ENCODE measurements at places on chromosomes 3 and 15.

GRCh38 chr3:107221856-107222255 lies 155.4 kb upstream of the CCDC54 start:
- DNase-seq, result no peak

- DNase-seq, result no peak
Measured at GRCh38 chr3:14016900-14017475, 107.7 kb downstream of the CHCHD4 start.

- DNase-seq, result no peak
Measured at GRCh38 chr3:16687221-16687620, 82.0 kb upstream of the DAZL start.

- no peak for DNase-seq
Measured at GRCh38 chr3:37762698-37763097, 99.0 kb upstream of the CTDSPL start.

GRCh38 chr15:55775316-55775715 lies 32.4 kb upstream of the PRTG start:
- DNase-seq, result peak; percentile 20

GRCh38 chr3:61894988-61895935 lies 333.9 kb downstream of the PTPRG start:
- DNase-seq, result peak; percentile 43

- no peak for DNase-seq
Measured at GRCh38 chr15:100341239-100341749, 481 bp downstream of the ADAMTS17 start.

GRCh38 chr3:186182850-186183249 lies 74.0 kb upstream of the ETV5 start:
- DNase-seq, result no peak

DNA sequence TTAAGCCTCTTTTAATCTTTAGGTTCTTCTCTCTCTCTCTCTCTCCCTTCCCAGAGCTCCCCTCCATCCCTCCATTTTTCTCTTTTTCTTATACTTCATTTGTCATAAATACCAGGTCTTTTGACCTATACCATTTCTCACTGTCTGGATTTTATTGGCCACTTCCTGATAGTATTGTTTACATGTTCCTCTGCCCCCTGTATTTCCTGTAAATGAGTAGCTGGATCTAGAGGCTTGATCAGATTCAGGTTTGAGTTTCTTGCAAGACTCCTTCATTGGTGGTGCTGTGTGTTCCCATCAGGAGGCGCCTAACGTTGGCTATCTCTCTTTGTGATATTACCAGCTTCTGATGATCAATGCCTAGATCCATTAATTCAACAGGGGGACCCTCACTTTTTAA lies 42.2 kb downstream of the DAPK2 start:
- no peak for DNase-seq

DNA sequence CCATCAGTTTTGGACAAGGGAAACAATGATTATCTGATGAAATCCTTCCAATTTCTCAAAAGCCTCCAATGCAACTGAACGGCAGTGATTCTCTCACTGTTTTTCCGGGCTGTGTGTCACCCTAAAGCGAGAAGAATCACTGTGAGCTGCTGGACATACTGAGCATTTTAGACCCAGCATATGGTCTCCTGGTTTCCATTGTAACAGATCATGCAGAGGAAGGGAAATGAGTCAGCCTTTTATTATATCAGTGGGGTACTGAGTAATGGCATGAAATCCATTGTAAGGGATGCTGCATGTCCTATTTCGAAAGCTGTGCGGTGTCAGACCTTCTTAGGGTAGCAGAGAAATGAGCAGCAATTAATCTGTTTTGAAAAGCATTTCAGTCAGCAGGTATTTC lies 287.1 kb downstream of the IL5RA start:
- no peak for DNase-seq

DNA sequence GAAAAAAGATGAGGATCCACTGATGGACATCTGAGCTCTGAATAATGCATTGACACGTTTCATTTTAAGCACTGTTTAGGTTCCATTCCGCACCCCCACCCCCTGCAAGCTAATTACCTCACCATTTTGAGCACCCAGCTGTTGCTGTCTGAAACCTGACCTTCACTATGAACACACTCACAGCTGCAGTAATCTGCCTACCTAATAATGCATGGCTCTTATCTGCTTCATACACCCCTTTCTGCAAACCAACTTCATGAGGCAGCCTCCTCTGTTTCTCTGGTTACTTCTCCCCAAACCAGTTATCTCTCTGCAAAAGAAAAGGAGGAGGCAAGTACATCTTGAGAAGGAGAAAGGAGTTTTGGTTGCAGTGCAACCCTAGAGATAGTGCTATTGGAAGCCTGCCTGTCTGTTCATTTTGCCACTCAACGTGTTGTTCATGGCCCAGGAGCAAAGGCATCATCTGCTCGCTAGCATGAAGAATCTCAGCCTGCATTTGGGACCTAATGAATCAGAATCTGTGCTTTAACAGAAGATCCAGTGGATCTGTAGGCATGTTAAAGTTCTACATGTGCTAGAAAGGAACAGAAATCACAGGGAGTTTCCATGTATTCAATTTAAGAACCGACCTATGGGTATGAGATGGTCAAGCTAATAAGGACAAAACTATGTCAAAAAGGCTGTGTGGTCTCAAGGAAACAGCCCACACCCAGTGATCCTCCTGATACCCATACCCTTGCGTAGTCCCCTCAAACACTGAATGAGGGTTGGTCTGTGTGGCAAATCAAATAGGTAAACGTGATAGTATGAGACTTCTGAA lies 87.2 kb downstream of the MB21D2 start:
- DNase-seq, result no peak

DNA sequence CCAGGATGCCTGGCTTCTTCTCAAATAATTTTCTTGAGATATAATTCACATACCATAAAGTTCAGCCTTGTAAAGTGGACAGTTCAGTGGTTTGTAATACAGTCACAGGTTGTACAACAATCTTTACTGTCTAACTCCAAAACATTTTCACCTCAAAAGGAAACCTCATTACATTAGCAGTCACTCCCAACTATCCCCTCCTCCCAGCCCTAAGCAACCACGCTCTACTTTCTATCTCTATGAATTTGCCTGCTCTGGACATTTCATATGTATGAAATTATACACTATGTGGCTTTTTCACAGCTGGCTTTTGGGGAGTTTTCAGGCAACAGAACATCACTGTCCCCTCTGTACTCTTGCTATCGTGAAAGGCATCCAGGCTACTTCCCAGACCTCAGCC lies 17.5 kb downstream of the TGM5 start:
- no peak for DNase-seq

GRCh38 chr3:23809294-23809693 lies 3.5 kb downstream of the UBE2E1 start:
- no peak for DNase-seq

- DNase-seq, result no peak
Measured at GRCh38 chr3:99357131-99357530, 281.3 kb upstream of the COL8A1 start.

DNA sequence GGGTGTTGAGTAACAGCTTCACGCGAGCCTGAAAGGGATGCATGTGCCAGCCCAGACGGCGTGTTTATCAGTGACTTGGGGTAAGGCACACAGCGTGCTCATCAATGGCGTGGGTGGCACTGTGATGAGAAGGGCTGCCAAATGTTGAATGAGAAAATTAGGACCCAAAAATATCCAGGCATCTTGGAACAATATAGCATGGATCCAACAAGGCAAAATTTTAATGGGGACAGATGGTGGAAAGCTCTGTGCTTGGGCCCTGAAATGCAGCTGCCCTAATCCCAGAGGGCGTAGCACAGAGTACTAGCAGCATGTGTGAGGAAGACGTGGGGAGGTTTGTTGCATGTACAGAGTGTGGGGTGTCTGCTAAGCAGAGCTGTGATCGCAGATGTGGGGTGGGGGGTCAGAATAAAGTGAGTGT lies 48.9 kb downstream of the SSUH2 start:
- DNase-seq, result no peak

DNA sequence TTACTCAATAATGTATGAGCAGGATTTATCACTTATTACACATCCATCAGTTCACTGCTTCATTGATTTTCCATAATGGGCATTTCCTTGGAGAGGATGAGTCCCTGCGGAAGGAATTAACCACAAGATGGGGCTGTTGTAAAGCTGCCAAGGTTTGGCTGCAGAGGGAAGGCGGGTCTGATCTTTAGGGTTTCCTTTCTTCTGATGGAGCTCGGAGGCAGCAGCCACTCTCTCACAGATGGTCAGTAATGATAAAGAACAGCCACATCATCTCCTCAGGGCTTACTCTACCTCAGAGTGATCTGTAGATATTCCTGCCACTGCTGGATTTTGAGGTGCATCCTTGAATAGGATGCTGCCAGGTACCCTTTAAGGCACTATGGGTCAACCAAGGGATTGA lies 115.2 kb downstream of the USP13 start:
- DNase-seq, result peak; percentile 80

DNA sequence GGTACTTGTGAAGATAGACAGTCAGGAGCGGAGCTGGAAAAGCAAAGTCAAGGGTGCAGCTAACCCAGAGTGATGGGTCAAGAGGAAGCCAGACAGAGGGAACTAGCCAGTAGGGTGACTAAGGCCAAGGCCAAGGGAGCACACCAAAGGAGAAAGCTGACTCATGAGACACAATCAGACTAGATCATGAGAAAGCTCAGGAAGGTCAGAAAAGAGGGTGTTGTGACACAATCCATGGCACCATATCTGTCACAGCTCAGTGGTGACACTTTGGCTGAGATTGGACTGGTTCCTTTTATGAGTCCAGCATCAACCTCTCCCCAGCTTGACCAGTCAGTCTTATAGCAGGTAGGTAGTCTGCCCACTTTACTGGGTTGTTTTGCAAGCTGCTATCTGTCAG lies 22.2 kb downstream of the P2RY1 start:
- no peak for DNase-seq

GRCh38 chr3:186783731-186784515 lies 546 bp downstream of the EIF4A2 start:
- peak; percentile 91 for DNase-seq

DNA sequence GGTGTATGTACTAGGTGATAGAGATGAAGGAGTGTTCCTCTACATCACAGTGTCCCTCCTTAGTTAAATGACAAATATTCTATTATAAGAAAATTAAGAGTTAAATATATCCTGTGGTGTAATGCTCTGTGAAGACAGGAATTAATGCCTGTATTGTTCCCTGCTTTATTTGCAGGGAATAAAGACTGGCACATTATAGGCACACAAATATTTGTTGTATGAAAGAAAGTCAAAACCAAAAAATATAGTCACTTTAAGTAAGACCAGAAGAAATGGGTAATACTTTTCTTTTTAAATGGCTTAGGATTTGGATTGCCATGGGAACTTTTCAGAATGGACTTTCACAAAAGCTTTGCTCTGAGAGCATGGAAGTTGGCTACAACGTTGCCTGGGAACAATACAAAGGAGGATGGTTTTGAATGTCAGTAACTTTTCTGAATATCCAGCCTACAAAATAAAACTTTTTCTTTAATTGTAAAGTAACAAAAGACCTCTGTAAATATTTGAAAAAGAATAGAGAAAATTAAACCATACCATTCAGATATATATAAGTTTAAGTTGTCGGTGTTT lies 158.0 kb upstream of the P2RY1 start:
- DNase-seq, result no peak

DNA sequence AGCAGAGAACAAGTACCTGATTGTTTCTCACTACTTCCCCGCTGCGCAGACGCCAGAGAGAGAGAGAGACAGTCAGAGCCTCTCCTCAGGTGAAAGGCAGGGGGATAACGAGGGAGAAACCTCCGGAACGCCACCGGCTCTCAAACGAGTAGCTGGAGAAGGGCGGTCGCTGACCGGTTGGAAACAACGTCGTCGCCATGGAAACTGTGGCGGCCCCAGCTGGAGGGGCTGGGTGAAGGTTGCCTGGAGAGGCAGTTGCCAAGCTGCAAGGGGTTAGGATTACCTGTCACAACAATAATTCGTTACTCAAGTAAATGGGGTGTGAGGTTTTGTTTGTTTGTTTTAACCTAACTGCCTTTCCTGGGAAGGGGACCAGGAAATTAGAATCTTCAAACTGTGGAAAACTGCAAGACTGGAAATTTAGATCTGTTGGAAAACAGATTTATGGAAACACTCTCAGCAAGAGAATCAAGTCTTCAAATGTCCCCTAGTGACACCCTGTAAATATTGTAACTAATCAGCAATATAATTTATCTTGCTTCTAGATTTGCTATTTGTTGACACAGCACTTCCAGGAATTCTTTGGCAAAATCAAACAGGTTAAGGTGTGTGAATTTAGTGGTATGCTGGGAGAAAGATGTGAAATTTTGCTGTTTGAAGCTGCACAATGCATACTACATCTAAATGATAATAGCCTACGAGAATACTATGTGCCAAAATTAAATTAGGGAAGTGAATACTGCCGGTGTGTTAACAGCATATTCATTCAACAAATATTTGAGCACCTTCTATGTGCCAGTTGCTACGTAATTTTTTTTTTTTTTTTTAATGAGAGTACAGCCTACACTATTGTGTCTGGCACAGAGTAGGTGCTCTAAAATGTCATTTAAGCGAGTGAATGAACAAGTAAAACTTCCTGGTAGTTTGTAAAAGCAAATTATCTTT lies at the start of gene DNAH12:
DNAH12 (minus strand) TSS at position 164 of the 945 bp plus-strand sequence. CDS start 1,474 bp downstream, outside the sequence.
- DNase-seq, result peak; percentile 43

- DNase-seq, result peak; percentile 83
Measured at GRCh38 chr3:47542471-47543173, 29.1 kb upstream of the ELP6 start.

DNA sequence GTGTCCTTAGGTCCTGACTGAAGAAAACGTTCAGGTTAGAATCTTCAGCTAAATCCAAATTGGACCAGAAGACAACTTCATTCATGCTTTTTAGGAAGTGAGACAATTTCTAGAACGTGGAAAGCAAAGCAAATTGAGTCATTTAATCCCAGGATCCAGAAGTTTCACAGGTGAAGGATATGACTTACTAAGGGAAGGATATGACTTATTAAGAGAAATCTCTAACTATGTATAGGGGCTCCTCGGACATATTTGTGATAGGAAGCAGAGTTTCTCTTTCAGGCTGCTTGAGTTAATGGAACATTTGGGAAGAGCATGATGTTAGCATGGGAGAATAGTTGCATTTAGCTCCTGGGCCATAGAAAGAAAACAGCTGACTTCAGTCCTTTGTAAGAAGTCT lies 16.1 kb upstream of the PLOD2 start:
- DNase-seq, result no peak

DNA sequence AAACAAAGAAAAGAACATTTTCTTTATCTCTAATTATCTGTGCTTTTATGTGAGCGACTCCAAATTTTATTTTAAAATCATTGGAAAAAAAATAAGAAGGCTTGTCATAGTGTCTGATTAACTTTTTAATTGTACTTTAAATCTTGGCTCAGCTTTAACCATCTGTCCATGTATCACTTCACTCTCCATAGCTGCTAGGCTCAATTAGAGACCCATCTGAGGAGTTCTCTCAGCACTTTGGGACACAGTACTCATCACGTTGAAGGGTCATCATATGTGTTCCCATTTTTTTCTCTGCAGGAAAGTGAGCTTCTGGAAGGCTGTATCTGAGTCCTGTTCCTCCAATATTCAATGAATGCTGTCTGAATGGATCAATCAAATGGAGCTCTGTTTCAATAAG lies 908.5 kb upstream of the ROBO1 start:
- no peak for DNase-seq

Data from AG20443 (cell line).